ENCODE measurements at places on chromosomes 12 and 14.

DNA sequence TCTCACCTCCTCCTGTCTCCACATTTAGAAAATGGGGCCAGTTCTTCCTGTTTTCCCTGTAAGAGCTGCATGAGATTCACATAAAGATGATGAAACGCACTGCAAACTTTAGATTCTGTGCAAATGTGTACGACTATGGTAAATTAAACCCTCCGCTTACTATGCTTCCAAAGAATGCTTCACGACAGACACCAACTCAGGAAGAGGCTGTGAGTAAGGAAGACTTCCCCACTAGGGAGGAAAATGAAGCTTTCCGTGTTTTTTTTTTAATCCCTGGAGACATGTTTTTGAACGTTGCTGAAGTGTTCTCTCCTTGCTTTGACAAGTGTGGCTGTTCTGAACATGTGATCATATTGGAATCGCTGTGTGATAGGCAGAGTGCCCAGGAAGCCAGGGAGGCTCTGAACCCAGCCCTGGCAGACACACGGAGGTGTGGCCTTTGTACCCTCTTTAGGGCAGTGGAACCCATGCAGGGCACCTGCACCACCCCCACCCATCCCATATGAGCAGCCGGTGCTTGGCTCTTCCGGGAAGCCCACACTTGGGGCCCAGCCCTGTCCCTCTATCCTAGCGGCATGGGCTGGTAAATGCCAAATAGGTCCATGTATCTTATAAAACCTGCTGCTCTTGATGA lies 7.5 kb upstream of the SYNE3 start:
- DNase-seq = no peak

GRCh38 chr12:8742501-8742900 lies 44.7 kb downstream of the RIMKLB start:
- DNase-seq = peak; percentile 24

GRCh38 chr14:102140750-102141145 lies 1.1 kb downstream of the WDR20 start:
- no peak for DNase-seq

- no peak for DNase-seq
These were observed 3.1 kb upstream of the MFAP5 start for GRCh38 chr12:8665759-8666158.
